Hematopoietic multipotent progenitor cell treated with erythropoietin and hydrocortisone succinate and interleukin-3 and kit ligand, for 17 days (in vitro differentiated cells): ENCODE measurements at places on chromosomes 6 and 20.
A peak's percentile ranks its signal among the peaks of the same experiment; 100 is the strongest.

DNA sequence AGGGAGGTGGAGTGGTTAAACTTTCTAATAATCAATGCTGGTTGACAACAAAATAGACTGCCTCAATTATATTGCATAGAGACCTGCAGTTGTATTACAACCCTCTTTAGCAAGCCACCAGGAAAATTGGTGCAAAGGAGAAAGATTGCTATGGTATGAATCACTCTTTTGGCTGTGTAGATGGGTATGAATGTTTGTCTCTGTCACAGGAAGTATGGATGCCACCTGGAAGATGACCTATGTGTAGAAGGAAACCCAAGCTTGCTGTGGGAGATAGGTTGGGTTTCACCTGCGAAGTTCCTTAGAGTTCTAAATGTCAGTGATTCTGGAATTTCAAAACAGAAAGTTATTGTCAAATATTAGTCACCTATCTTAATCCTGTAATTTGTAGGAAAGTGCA lies 134.6 kb downstream of the SOBP start:
- DNase-seq, result no peak

DNA sequence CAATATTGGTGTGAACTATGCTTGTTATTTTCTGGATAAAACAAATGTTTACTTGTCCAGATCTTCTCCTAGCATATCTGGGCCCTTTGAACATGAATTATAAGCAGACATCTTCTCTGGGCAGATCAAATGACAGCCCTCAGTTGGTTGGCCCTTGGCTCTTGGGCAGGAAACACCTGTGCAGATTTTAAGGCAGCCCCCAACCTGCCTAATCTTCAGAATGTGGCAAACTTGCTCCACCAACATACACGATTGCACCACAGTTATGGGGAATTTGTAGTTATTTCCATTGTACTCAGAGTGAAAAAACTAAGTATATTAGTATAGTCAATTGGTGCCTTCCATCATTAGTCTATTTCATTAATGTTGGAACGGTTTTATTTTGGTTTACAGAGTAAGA lies 94.9 kb upstream of the KCNK16 start:
- DNase-seq, result no peak

- no peak for DNase-seq
Measured at GRCh38 chr6:131182991-131183425, 47.7 kb downstream of the AKAP7 start.

DNA sequence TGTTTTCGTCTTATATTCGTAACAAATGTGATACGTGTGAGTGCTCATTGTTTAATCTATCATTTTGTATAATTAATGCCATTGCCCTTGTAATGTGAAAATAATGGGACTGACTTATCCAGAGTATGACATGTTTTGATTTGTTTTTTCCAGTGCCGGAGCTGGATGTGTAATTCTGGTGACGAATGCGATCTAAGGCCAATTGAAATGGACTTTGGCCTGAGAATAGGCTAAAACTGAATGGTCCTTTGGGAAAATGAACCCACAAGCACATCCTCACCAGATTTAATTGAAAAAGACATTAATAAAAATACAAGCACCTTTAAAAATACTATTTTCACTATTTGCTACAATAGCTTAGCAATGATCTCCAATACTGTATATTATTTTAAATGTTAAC lies 6.7 kb upstream of the TAAR5 start:
- DNase-seq, result no peak

DNA sequence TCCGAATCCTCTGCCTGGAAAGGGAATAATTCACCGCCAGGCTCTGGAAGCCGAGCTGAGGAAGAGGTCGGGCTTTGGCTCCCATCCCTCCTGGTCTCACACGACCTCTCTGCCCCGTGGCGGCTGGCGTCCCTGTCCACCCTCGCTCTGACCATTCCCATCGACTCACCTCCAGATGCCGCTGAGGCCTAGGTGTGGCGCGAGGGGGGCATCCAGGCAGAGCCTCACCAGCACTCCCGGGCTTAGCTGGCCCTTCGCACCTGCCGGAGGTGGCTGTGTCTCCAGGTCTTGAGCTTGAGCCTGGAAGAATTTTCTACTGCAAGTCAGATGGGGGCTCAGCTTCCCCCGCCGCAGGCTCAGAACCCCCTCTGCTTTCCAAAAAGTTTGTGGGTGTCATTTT lies 28.5 kb upstream of the SMOC2 start:
- DNase-seq, result no peak

GRCh38 chr6:136517002-136517401 lies 33.2 kb downstream of the MAP7 start:
- DNase-seq, result no peak

DNA sequence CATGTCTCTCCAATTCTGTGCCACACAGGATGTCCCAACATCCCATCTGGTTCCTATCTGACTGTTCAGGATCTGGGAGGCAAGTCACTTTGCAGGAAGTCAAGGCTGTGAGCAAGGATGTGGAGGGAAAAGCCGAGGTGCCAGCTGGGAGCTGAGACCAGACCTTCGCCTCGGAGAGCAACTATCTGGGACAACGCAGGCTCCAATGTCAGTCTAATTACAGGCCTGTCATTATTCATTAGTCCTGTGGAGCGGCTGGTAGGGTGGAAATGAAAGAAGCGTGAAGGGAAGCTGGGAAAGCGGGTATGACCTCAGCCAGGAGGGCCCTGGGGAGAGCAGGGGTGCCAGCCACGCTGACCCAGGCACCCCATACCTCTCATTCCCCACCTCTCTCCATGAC lies 147.3 kb downstream of the UNC5CL start:
- DNase-seq, result no peak

DNA sequence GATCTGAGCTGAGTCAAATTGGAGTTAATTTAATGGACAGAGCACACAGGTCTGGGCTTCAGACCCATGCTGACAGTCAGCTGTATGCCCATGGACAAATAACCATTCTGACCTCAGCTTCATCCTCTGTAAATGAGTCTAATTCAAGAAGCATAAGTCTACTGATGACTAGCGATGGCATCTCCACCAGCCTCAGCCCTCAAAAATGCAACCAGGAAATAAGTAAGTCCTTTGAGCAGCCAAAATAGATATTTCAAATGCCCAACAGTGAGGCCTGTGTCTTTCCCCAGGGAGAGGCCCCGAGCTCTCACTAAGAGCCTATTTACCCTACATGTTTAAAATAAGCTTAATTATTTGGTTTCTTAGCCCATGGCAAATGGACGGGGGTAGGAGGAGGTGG lies 114.2 kb upstream of the MTHFD1L start:
- no peak for DNase-seq

DNA sequence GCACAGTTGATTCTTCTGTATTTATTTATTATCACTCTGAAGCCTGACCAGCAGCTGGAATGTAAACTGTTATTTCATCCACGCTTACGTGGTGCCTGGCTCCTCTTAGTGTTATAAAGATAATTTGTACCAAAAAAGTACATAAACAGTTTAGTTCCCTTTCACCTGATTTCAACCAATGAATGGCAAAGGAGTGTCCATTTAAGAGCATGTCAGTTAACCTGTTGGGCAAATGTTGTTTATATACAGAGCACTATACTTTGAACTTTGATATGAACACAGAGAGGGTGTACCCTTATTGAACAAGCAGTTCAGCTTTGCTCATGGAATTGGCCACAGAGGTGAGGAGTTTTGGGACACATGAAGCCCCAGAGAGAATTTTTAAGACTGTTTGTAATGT lies 7.2 kb upstream of the CTCFL start:
- no peak for DNase-seq

GRCh38 chr6:36674942-36675341 lies 3.6 kb upstream of the CDKN1A start:
- no peak for DNase-seq

DNA sequence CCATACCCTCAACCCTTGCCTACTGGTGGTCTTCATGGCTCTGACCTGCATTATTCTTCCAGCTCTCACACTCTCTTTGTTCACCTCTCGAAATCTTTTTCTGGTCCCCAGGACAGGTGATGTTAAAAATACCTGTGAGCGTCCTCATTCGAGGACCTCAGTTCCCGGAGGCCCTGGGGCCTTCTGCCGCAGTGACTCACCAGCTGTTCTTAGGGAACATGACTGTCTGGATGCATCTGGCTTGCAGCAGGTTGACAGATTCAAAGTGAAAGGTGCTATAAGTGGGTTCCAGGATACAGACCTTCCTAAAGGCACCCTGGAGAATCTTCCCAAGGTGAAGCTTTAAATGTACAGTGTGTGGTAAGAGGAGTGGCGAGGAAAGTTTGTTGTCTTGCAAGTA lies 210.4 kb upstream of the KCNG1 start:
- no peak for DNase-seq

- DNase-seq, result no peak
Measured at GRCh38 chr20:1894471-1894950, 696 bp upstream of the SIRPA start.

GRCh38 chr20:41173161-41173721 lies 35.9 kb downstream of the PLCG1 start:
- peak; percentile 62 for DNase-seq

GRCh38 chr6:61622601-61623000 lies 663.4 kb downstream of the KHDRBS2 start:
- no peak for DNase-seq

- no peak for DNase-seq
Measured at GRCh38 chr6:79082304-79082703, 4.2 kb upstream of the PHIP start.

- DNase-seq, result no peak
Measured at GRCh38 chr6:93337014-93337413, 82.3 kb downstream of the EPHA7 start.

- no peak for DNase-seq
Measured at GRCh38 chr20:36676701-36677421, 30.9 kb upstream of the SLA2 start.

- no peak for DNase-seq
Measured at GRCh38 chr20:44200371-44200770, 10.2 kb downstream of the OSER1 start.

DNA sequence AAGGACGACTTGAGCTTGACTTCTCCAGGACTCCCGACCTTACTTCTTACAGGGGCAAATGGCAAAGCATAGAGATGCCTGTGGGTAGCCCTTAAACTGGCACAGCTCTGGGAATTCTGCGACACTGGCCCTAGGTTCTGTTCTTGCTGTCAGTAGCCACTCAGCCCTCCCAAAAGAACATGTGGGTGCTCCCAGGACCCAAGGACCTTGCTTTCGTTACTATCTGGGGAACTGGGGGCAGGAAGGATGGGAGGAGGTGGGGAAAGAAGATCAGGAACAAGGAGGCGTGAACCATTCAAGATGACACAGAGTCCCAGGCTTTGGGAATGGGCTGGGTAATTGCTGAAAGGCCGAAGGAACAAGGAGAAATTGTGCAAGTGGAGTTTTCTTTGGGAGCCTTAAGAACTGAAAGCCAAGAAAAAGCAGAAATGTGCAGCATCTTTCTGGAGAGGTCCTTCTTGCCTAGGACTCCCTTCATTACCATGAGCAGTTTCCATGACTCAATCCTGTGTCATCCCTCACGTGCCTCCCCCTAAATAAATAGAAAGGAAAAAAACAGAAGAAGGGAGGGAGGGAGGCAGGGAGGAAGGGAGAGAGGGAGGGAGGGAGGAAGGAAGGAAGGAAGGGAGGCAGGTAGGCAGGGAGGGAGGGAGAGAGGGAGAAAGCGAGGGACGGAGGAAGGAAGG lies 284.6 kb upstream of the FOXQ1 start:
- no peak for DNase-seq

GRCh38 chr20:3101251-3101650 lies 16.7 kb upstream of the AVP start:
- no peak for DNase-seq

DNA sequence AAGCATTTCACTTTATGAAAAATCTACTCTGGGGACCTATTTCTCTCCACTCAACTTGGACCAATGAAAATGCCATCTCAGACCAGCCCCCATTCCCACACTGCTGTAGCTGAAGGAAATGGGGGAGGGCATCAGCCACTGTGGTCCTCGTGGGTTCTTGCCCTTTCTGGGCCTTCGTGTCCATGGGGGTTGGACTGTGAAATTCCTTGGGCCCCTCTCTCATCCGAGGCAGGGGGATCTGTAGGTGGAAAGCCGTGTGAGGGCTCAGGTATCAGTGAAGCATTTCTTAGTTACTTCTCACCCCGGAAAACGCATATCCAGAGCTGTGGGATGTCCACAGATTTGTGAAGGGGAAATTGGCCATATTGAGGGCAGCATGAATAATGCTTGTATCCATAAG lies 147.9 kb downstream of the CDC5L start:
- no peak for DNase-seq

GRCh38 chr6:26309731-26310142 lies 55.3 kb upstream of the BTN3A2 start:
- DNase-seq, result no peak

- DNase-seq, result peak; percentile 78
Measured at GRCh38 chr6:151475653-151476523, 17.9 kb upstream of the CCDC170 start.

DNA sequence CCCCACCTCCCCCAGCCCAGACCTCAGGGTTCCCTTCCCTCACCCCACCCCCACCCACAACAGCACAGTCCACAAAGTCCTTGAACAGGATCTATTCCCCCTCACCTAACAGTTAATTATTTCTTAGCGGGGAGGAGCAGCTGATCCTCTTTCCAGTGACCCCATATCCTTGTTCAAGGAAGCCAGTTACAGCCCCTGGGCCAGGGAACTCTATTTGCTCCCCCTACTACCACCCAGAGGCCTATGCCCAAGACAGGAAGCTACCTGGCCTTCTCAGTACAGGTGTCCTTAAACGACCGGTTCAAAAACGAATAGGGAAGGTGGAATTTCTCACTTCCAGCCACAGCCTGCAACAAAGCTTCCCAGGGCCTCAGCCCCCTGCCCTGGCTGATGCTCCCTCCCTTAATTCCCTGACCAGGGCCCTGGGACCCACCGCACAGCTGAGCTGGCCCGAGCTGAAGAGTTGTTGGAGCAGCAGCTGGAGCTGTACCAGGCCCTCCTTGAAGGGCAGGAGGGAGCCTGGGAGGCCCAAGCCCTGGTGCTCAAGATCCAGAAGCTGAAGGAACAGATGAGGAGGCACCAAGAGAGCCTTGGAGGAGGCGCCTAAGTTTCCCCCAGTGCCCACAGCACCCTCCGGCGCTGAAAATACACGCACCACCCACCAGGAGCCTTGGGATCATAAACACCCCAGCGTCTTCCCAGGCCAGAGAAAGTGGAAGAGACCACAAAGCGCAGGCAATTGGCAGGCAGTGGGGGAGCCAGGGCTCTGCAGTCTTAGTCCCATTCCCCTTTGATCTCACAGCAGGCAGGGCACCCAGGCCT lies 778 bp downstream of the MCCD1 start:
- no peak for DNase-seq

DNA sequence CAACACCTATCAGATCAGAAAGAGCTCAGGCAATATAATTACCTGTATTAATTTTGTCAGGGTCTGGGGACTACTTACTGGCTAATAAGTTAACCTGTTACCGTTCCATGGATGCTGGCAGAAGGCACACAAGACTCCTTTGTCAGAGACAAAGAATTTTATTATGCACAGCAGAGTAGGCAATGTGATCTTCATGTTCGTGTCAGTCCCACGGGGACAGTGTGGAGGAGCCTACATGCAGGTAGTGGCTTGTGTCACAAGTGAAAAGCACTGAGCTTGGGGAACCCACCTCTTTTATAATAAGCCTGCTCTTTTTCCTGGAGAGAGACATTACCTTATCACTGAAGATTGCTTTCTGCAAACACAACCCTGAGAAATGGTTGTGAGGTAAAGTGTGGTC lies 96.9 kb downstream of the CD164 start:
- no peak for DNase-seq

- DNase-seq, result no peak
Measured at GRCh38 chr6:29593199-29593855, 8.4 kb downstream of the OR2H2 start.
